ENCODE measurements at places on chromosomes 6 and 20.

- DNase-seq: peak; percentile 81
Measured at GRCh38 chr6:33313105-33313708, 671 bp downstream of the TAPBP start.

DNA sequence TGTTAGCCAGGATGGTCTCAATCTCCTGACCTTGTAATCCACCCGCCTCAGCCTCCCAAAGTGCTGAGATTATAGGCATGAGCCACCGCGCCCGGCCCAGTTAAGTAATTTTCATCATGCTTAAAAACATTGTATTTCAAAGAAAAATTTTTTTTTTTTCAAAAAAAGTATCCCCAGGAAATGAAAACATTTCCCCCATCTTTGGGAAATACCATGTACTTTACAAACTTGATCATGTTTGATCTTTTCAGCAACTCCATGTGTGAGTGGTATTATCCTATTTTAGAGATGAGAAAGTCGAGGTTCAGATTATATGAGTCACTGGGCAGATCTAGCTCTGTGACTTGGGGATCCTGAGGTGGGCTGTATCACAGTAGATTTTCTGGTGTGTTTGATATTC lies 11.8 kb downstream of the CHMP4B start:
- no peak for DNase-seq

- DNase-seq: no peak
Measured at GRCh38 chr6:109002051-109002697, 92.5 kb downstream of the SESN1 start.

DNA sequence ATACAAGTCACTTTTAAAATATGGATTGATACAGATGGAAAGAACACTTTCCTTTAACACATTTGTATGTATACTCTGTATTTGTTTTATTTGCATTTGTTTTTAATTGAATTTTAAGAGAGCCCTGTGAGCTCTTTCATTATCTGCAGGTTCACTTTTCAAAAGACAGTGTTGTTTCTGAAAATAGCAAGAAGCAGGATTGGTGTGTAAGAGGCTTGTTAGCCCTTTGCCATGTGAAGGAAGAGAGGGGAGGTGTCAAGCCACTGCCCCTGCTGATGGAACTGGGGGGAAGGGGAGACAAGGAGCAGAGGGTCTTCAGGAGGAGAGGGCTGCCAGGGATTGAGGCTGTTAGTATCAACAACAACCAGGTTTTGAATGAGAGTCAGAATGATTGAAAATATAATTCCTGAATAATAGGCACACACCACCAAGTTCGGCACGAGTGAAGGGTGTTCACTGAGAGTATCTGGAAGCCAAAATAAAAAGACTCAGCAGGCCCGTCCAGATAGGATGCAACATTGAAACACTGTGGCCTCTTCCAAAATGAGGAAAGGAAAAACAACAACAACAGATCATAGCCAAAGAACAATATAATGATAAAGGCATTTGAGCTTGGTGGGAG lies 12.6 kb upstream of the PBOV1 start:
- DNase-seq: no peak

- DNase-seq: no peak
Measured at GRCh38 chr20:62782893-62783278, 13.4 kb upstream of the MRGBP start.

DNA sequence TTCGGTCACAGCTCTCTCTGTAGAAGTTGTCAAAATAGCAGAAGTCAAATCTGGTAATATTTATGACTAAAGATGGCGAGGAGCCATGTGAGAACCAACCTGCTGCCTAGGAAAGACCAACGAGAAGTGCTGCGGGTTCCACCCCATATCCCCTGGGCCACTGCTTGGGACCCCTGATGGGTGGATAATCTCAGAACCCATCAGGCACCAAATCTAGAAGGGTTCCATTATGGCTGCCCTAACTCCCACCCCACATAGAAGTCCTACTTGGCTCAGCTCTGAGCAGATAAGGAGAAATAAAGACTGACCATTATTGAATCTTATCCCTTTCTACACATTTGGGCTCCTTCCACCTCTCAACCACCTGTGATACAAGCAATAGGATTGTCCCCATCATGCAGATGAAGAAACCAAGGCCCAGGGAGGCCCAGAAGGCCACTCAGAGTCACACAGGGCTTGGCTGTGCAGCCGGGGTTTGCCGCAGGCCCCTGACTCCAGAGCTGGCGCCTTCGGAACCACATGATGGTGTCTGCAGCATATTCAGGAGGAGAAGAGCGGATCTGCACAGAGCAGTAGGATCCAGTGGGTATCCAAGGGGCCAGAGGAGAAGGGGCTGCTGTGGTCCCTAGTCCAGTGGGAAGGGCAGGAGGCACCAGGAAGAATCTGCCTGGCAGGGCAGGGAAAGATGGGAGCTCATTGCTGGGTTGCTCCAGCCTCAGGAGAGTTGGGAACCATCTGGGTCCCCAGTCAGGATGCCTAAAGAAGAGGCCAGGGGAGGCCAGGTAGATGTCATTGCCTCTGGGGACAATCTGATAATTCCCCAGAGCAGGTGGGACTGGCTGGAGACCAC lies 9.6 kb upstream of the PCMTD2 start:
- no peak for DNase-seq

GRCh38 chr20:41476013-41476441 lies 109.4 kb upstream of the EMILIN3 start:
- DNase-seq: no peak

GRCh38 chr6:34425132-34425497 lies 754 bp downstream of the RPS10 start:
- DNase-seq: no peak

DNA sequence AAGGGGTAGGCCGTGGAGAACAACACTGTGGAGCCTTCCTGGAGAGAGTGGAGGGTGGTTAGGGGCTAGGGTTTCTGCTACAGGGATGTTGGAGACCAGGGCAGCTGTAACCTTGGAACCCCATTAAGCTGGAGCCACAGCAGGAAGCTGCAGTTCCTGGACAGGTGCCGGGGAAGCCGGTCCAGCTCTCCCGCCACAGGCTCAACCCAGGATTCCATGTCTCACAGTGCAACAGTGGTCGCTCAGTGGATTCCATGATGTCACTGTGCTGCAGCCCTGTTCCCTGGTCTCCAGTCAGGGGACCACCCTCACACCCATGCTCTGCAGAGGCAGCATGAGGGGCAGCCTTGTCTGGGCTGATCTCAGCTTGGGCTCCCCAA lies 264.6 kb upstream of the CDYL start:
- no peak for DNase-seq

DNA sequence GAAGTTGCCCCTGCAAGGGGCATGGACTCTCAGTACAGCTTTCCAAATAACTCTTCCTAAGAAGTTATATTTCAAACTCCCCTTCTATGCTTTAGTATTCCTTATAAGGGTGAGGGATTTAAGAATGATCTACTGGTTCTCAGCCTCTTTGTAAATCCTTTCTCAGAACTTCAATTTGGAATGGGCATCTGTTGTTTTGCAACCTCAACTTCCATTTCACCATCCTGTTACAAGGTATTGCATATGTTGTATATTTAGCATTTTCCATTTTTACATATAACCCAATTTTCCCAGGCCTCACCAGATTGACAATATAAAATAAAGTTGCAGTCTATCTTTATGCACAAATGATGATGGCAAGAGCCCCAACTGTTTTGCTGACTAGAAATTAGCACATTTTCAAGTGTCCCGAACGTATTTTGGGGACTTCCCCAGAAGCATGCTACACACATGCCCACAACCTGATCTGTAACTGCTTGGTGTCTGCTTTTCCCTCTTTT lies 154.9 kb upstream of the CARMIL1 start:
- DNase-seq: no peak

DNA sequence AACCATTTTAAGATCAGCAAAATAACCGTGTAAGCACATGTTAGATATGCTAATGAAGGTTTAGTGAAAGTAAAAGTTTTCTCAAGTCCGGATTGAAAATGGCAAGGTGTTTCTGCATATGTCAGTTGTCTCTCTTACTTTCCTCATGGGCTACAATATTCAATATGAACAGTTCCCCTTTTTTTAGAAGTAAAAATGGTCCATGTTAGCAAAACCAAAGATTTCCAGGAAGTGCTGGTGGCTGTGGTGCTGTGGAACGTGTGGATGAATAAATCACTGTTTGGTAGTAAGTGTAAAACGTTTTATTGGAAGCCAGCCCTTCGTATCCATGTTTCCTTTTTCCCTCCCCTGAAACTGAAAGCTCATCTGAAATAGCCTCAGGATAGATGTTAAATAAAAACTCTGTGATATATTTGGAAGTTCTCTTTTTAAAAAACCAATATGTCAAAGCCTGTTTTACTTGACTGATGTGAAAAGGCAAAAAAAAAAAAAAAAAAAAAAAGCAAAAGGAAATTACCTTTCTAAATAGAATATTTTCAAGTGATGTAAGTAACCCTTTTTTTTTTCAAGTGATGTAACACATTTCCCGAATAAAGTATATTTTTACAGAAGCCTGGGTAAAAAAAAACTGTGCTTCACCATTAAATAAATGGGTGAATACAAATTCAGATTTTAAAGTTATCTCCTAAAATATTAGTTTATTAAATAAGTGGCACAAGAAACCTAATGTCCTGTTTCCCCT lies 41.9 kb downstream of the PLEKHG1 start:
- no peak for DNase-seq

DNA sequence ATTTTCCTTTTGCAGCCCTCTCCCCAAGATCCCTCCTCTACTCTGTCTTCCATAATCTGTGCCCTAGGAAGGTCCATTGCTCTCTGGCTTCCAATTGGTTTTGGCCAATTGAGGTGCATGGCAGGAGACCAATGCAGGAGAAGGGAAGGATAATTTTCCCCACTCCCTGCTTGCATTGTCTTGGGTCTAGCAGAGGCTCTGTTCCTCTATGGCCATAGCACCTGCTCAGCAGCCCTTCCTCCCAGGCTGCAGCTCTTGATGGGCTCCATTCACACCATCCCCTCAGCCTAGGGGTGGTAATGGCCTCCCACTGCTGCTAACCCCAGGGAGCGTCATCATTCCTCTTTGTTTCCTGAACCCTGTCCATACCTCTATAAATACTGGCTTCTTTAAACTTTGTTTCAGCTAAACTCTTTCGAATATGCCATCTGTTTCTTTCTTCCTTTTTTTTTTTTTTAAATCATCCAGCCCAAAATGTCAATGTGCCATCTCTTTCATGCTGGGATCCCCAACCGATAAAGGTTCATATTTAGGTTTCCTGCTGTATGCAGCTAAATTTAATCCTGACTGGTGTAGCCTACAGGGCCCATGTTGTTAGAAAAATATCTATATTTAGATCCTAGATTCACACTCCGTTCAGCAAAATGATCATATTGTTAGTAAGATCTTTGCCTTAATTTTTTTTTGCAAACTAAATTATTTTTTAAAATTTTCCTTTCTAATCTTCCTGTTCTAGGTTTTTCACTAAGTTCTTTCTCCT lies 63.8 kb downstream of the HECA start:
- DNase-seq: no peak

GRCh38 chr20:23585808-23586734 lies 17.8 kb upstream of the CST9L start:
- no peak for DNase-seq

- no peak for DNase-seq
Measured at GRCh38 chr6:77415706-77416105, 47.6 kb downstream of the HTR1B start.

GRCh38 chr20:50274570-50275430 lies 84.2 kb downstream of the CEBPB start:
- no peak for DNase-seq

DNA sequence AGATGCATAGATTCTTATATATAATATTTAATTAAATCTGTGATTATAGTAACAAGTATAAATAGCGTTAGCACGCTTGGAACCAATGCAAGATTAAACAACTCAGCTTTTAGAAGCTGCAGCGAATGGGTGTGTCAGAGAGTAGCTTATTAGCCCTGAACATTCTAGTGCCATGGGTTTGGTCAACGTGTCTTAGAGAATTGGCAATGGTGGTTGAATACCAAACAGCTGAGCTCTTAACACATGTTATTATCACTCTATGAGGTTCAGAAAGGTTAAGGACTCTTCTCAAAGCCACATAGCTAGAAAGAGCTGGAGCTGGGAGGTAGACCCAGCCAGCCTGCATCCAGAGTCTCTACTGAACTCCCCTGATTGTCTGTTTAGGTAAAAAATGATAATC lies 284.2 kb upstream of the CHD6 start:
- DNase-seq: no peak

DNA sequence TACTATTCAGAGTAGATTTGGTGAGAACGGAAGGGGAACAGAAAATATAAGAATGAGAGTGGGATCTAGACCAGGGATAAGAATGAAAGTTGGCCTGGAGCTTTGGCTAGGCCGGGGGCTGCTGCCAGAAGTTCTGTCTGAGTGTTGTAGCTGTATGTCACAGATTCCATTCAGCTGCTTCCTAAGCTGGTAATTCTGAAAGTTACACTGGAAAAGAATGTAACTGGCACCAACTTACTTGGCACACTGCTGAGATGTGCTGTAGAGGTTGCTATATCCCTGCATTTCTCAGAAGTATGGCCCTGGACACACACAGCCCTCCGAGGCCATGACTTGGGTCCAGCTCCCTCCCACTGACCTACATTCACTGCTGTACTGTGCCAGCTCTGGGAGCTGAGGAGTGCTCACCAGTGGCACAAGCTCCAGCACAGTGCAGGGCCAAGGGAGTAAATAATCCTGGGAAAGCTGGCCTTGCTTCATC lies 25.8 kb upstream of the TMEM217 start:
- peak; percentile 92 for DNase-seq

DNA sequence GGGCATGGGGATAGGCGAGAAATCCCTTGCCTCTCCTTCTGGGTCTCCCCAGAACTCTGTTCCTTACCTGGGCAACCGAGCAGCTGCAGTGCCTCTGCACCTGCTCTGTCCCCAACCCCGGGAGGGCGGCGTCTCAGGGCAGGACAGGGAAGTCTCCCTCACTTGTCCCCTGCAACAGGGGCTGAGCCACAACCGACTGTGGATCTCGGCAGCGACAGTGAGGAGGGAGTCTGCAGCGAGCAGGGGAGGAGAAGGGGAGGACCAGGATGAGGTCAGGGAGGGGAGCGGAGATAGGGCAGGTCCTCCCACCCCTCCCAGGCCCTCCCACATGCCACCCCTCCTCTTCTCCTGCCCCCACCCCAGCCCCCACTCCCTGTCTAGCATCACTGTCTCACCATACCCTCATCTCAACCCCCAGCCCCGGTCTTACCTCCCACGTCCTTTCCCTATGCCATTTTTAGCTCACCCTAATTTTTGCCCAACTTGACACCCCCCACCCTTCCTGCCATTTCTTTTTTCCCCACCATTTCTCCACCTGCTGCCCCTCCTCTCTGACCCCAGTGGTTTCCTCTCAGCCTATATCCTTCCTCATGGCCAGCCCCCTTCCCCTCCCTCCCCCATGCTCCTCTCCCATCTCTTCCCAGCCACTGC lies at the start of gene TNXB:
Gene TNXB, minus strand, starts transcription at position 225 of the 651 bp plus-strand sequence. CDS start 11,140 bp downstream, outside the sequence.
- DNase-seq: no peak

- no peak for DNase-seq
Measured at GRCh38 chr6:26053992-26054780, 33.0 kb upstream of the HFE start.

All from coronary artery (tissue), 2 donors.